ENCODE measurements at places on chromosomes 6 and 20.

- DNase-seq, result no peak
Observed at GRCh38 chr6:155648301-155648700, 192.7 kb upstream of the NOX3 start.

DNA sequence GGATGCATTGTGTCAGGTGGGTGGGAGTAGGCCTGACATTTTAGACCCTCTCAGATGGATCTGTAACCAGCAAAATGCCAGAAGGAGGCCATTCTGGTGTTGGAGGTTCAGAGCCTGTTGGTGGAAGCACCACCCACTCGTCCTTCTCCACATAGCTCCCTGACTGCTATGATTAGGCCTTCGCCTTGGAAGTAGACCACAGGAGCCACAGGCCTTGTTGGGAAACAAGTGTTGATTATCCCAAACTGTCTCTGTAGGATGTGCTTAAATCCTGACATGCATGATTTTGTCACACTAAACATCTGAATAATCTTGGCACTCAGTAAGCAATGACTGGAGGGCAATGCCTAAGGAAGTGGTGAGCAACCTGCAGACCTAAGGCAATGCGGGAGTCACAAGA is 117.2 kb upstream of the LY86 start:
- no peak for DNase-seq

- DNase-seq, result no peak
Observed at GRCh38 chr20:8357703-8358102, 225.6 kb downstream of the PLCB1 start.

DNA sequence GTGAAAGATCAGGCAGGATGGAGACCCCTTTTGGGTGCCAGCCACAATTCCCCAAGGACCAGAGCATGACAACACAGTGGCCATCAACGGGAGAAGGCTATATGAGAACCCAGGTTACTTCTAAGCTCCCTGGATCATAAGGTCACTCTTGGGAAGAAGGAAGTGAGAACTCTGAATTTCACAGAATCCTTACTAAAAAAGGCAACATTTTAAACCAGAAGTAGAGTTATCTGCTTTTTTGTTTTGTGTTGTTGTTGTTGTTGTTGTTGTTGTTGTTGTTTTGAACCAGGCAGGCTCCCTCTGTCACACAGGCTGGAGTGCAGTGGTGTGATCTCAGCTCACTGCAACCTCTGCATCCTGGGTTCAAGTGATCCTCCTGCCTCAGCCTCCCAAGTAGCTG is 107.4 kb upstream of the TNFAIP3 start:
- DNase-seq, result no peak

DNA sequence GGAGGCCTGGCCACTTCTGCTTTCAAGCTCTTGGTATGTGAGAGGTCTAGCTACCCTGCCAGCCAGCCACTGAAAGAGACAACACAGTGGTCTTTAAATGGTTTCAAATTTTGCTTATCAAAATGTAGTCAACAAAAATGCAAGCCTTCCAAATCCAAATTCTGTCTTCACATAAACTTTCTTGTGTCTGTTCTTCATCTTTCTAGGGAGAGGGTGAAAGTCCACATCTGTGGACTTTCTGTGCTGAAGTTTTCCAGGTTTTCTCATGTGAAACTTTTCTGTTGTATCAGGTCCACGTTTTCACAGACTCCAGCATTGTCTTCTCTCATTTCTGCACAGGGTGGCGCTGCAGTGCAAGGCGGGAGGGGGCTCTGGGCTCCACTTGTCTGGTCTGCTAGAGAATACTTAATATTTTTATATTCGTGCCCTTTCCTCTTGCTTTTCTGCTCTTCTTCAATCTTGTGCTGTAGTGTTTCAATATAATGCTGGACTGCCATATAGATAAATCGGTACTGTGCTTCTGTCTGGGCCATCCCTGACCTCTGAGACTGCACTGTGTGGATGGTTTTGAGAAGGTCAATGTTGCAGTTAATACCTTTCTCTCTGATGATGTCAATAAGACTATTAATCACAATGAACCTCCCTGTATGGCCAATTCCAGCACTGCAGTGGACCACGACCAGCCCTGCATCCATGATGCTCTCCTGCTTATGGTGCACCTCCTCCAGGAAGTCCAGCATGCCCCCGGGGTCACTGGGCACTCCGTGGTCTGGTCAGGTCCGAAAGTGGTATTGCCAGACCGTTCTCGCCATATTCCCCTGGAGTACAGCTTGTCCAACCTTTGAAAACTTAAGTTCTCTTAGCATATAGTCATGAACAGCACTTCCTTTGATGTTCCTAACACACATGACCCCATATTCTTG is 161.6 kb upstream of the TNFAIP3 start:
- DNase-seq, result peak; percentile 77

DNA sequence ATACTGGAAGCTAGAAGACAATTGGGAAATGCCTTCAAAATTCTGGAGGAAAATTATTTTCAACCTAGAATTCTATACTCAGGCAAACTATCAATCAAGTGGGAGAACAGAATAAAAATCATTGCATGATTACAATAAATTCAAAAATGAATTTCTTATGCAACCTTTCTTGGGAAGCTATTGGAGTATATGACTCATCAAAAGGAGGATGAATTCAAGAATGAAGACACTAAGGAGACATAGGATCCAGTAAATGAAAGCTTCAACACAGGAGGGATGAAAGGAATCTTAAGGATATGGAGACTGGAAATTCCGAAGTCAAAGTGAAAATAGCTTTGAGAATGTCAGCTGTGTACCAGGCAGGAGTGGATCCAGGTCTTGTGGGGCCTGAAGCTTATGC is 12.6 kb upstream of the UBR2 start:
- no peak for DNase-seq

DNA sequence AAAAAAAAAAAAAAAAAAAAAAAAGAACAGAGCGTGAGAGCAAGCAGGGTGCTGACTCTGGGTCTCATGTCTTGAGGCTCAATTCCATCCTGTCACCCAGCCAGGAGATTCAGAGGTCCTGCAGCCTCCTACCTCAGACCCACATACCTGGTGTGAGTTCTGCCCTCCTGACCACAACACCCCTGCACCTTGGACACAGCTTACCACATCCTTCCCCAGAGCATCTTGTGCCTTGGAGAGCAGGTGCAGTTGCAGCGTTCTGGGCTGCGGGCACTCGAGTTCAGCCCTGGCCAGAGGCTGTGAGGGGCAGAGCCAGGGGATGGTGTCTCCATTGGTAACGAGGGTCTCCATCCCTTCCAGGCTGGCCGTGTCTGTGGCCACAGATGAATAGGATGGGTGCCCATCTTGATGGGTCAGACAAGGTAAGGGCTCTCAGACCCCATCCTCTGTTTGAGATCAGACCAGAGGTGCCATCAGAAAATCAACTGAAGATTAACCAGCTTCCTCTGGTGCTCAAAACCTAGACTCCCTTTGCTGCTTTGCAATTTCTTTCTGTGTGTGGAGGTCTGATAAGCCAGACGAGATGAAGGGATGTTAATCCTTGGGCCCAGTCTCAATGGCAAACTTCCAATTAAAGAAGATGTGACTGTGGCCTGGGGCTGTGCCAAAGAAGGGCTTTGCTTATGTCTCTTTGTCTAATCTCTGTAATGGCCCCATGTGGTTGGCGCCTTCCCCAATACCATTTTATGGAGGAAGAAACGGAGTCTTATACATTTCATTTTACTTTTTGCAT is 14.7 kb upstream of the ZNF831 start:
- no peak for DNase-seq

- DNase-seq, result peak; percentile 90
Observed at GRCh38 chr6:134173936-134174671, 121.7 kb upstream of the SLC2A12 start.

DNA sequence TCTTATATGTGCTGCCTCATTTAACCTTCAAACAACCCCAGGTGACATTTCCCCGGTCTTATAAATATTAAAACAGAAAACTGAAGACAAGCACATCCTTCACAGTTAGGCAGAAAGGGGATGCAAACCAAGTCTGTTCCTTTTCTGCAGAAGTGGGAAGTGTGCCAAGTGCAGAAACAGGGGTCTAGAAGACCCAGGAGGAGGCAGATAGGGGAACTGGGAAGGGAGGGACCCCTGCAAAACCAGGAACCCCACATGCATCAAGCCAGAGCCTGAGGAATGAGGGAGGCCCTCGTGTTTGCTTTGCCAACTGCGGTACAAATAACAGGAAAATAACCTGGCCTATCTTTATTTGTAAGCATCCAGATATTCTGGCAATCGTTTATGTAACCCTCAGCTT is 17.0 kb upstream of the CST3 start:
- no peak for DNase-seq

- DNase-seq, result no peak
Observed at GRCh38 chr6:113893866-113894265, 36.7 kb downstream of the MARCKS start.

- DNase-seq, result no peak
Observed at GRCh38 chr6:10217111-10217510, 197.8 kb downstream of the TFAP2A start.

DNA sequence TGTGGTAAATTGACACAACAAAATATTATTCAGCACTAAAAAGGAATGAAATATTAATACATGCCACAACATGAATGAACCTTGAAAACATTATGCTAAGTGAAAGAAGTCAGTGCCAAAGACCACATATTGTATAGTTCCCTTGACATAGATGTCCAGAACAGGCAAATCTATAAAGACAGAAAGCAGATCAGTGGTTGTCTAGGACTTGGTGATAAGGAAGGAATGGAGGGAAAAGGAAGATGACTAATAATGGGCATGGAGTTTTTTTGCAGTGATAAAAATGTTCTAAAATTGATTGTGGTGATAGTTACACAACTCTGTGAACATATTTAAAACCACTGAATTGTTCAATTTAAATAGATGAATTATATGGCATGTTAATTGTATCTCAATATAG is 32.5 kb downstream of the TBX18 start:
- DNase-seq, result no peak

GRCh38 chr20:49361862-49362660 is 84.2 kb upstream of the ZNFX1 start:
- no peak for DNase-seq
